ENCODE measurements at places on chromosomes 12 and 14. TPM values are rescaled to one million over a fixed set of nuclear protein-coding genes. Genes with fewer than 3 reads are reported as not detected.

The RERG gene
- total RNA-seq = not detected

The C14orf132 gene
- 8.3 TPM for total RNA-seq

The AKAP3 gene
- total RNA-seq = 1.7 TPM

The DLGAP5 gene
- 144 TPM for total RNA-seq

The OVCH1 gene
- not detected for total RNA-seq

The RD3L gene
- not detected for total RNA-seq

The SOAT2 gene
- total RNA-seq = not detected

DNA sequence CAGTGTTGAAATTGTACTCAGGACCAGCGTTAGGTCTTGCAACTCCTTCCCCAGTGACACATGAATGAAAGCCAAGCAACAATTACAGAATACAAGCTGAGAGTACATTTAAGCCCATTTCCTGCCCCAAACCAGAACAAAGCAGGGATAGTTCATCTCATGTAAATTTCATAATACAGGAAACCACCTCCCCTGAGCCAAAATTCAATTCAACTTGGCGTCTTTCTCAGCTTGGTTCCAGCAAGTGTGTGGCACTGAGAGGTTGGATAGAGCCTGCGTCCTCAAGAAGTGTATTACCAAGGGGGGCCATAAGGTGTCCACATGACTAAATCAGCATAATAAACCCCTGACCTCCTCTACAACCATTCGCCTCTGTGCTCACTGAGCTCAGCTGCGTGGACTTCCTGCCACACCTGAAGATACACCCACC is 278.9 kb upstream of the CRY1 start:
- no peak overlapping the region for H3K4me3 ChIP-seq
- DNase-seq = peak; percentile 97
- H3K27ac ChIP-seq = no peak overlapping the region
- H3K27me3 ChIP-seq = no peaks in the 10 kb centered on the region
- H3K4me1 ChIP-seq = peaks cover 56% of the 10 kb centered on the region

DNA sequence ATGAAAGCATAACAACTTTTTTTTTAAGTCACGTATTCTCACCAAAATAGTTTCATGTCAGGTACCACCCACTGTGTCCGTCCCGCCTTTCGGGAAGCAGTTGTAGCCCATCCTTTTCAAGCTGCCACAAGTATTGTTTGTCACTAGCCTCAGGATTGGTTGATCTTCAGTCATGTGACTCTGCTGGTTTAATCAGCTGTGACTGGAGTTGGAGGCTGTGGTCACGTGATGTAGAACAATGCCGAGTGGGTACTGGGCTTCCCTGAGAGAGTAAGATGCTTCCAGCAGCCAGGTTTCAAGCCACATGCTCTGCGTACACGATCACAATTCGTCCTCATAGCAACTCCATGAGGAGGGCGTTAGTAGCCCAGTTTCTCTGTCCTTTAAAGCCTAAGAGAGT is 83.0 kb upstream of the WSCD2 start:
- H3K27ac ChIP-seq = no peak overlapping the region
- DNase-seq = peak; percentile 5
- H3K36me3 ChIP-seq = no peaks in the 10 kb centered on the region

GRCh38 chr12:116697716-116698115 is 40.2 kb downstream of the SPRING1 start:
- H3K27ac ChIP-seq = no peak overlapping the region
- H3K36me3 ChIP-seq = no peaks in the 10 kb centered on the region
- no peak overlapping the region for H3K4me3 ChIP-seq
- DNase-seq = no peak

GRCh38 chr12:72684491-72684890 is 412.3 kb downstream of the TRHDE start:
- no peaks in the 10 kb centered on the region for H3K4me1 ChIP-seq
- no peaks in the 10 kb centered on the region for H3K27me3 ChIP-seq
- no peaks in the 10 kb centered on the region for H3K36me3 ChIP-seq
- DNase-seq = no peak
- no peak overlapping the region for H3K27ac ChIP-seq

- H3K27me3 ChIP-seq = no peaks in the 10 kb centered on the region
- no peaks in the 10 kb centered on the region for H3K36me3 ChIP-seq
- no peak overlapping the region for H3K4me3 ChIP-seq
- peaks cover 21% of the 10 kb centered on the region for H3K4me1 ChIP-seq
- H3K27ac ChIP-seq = no peak overlapping the region
- DNase-seq = no peak
Measured at GRCh38 chr14:68268197-68268596, 448.6 kb downstream of the RAD51B start.

- H3K27me3 ChIP-seq = no peaks in the 10 kb centered on the region
- H3K4me3 ChIP-seq = no peak overlapping the region
- no peak for DNase-seq
- no peaks in the 10 kb centered on the region for H3K36me3 ChIP-seq
- no peak overlapping the region for H3K27ac ChIP-seq
Measured at GRCh38 chr12:93234641-93235040, 143.1 kb upstream of the NUDT4 start.

- H3K27me3 ChIP-seq = no peaks in the 10 kb centered on the region
- no peak overlapping the region for H3K4me3 ChIP-seq
- no peaks in the 10 kb centered on the region for H3K36me3 ChIP-seq
- peaks cover 12% of the 10 kb centered on the region for H3K4me1 ChIP-seq
- no peak for DNase-seq
Measured at GRCh38 chr12:6759741-6760140, 6.4 kb upstream of the PTMS start.

- H3K27me3 ChIP-seq = no peaks in the 10 kb centered on the region
- H3K27ac ChIP-seq = no peak overlapping the region
- H3K4me3 ChIP-seq = no peak overlapping the region
- no peak for DNase-seq
- no peaks in the 10 kb centered on the region for H3K36me3 ChIP-seq
- no peaks in the 10 kb centered on the region for H3K4me1 ChIP-seq
Measured at GRCh38 chr14:101112351-101113107, 209.0 kb upstream of the RTL1 start.

DNA sequence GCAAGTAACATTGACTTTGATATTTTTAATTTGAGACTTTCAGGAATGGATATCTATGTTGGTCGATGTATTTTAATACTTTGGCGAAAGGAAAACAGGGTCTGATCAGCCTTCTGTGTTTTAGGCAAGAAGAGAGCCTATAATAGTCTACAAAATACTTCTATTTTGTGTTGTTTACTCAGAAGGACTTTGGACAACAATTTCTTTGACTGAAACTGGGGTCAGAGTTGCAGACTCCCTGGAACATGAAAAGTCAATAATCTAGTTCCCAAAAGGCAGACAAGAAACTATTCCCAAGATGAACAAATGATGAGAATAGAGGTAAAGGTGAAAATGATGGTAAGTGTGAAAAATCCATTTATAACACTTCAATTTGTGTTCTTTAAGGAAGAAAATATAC is 10.6 kb upstream of the NUBPL start:
- no peaks in the 10 kb centered on the region for H3K4me1 ChIP-seq
- H3K4me3 ChIP-seq = no peak overlapping the region
- peaks cover 31% of the 10 kb centered on the region for H3K27me3 ChIP-seq
- no peak overlapping the region for H3K27ac ChIP-seq

GRCh38 chr12:95591731-95592130 is 40.5 kb upstream of the USP44 start:
- no peak overlapping the region for H3K4me3 ChIP-seq
- no peak for DNase-seq
- no peaks in the 10 kb centered on the region for H3K27me3 ChIP-seq
- no peaks in the 10 kb centered on the region for H3K4me1 ChIP-seq
- H3K36me3 ChIP-seq = no peaks in the 10 kb centered on the region
- H3K27ac ChIP-seq = no peak overlapping the region

DNA sequence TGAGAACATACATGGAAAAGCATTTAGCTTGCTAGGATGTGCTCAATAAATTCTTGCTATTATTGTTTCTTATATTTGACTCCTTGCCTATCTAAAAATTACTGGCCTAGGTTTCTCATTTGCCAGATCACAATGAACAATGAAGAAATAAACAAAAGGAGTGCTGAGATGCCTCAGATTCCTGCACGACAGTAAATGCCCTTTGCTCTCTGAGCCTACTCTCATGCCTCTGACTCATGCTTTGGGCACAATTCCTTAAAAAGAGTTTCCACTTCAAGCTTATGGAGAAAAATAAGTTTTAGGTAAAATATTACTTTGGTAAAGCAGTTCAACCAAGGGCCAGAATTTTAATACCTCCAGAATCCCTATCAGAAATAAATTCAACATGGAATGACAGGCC is 30.9 kb downstream of the GRIN2B start:
- H3K36me3 ChIP-seq = no peaks in the 10 kb centered on the region
- H3K27me3 ChIP-seq = peaks cover 43% of the 10 kb centered on the region
- no peak overlapping the region for H3K4me3 ChIP-seq
- H3K4me1 ChIP-seq = no peaks in the 10 kb centered on the region
- DNase-seq = no peak

- no peaks in the 10 kb centered on the region for H3K36me3 ChIP-seq
- H3K4me1 ChIP-seq = peaks cover 3% of the 10 kb centered on the region
Measured at GRCh38 chr14:63276492-63277342, 42.0 kb downstream of the GPHB5 start.

DNA sequence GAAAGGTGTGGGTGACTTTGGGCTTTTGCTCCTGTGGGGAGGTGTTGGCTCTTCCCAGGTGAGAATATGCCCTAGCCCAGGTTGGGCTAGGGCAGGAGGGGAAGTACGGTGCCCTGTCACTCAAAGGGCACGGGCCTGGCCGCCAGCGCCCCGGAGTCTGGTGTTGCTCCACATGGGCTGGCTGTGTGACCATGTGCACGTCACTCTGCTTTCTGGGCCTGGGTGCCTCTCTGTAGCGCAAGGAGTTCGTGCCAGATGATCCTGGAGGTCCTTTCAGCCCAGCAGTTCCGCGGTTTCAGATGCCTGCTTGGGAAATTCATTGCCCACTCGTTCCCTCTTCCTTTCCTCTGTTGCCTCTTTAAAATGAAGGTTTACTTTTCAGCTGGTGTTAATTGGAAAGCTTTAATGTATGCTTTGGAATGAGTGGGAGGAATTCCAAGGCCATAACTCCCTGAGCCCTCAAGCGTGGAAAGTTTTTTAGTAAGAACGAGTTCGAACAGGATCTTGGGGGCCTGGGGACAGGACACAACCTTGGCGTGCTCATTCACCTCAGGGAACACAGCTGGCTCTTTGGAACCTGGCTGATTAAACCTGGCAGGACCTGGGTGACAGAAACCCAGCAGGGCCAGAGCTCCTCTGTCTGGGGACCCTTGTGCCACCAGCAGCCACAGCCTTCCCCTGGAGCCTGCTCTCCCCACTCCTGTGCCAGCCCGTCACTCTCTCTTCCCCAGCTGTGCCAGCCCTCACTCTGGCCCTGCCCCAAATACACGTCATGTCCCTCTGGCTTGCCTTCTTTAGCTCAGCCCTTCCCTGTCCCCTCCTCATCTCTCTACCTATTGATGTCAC is 42.8 kb downstream of the TSPAN9 start:
- H3K4me1 ChIP-seq = peaks cover 20% of the 10 kb centered on the region
- H3K27ac ChIP-seq = peak overlapping the region; percentile 37
- DNase-seq = peak; percentile 35
- H3K36me3 ChIP-seq = no peaks in the 10 kb centered on the region
- H3K27me3 ChIP-seq = no peaks in the 10 kb centered on the region

DNA sequence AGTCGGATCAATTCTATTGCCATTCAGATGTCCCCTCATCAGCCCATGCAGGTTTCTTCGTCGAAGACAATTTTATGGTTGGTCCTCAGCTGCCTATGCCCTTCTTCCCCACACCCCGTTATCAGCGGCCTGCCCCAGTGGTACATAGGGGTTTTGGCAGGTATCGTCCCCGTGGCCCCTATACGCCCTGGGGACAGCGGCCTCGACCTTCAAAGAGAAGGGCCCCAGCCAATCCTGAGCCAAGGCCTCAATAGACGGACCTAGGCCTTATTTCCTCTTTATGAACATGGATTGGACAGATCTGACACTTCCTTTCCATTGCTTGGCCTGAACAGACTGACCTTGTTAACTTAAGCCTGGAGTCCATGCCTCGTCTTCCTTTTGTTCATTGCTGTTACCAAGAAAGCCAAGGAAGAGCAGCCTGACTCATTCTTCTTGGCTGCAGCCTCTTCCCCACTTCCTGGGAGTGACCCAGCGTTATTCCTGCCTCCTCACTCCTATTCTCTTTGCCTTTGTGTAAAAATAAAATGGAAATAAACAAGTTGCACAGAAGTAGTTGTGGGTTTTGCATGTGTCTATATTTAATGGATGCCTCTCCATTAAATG is 156.5 kb upstream of the AMIGO2 start:
- H3K4me3 ChIP-seq = no peak overlapping the region
- H3K27me3 ChIP-seq = no peaks in the 10 kb centered on the region
- H3K36me3 ChIP-seq = no peaks in the 10 kb centered on the region
- no peaks in the 10 kb centered on the region for H3K4me1 ChIP-seq

DNA sequence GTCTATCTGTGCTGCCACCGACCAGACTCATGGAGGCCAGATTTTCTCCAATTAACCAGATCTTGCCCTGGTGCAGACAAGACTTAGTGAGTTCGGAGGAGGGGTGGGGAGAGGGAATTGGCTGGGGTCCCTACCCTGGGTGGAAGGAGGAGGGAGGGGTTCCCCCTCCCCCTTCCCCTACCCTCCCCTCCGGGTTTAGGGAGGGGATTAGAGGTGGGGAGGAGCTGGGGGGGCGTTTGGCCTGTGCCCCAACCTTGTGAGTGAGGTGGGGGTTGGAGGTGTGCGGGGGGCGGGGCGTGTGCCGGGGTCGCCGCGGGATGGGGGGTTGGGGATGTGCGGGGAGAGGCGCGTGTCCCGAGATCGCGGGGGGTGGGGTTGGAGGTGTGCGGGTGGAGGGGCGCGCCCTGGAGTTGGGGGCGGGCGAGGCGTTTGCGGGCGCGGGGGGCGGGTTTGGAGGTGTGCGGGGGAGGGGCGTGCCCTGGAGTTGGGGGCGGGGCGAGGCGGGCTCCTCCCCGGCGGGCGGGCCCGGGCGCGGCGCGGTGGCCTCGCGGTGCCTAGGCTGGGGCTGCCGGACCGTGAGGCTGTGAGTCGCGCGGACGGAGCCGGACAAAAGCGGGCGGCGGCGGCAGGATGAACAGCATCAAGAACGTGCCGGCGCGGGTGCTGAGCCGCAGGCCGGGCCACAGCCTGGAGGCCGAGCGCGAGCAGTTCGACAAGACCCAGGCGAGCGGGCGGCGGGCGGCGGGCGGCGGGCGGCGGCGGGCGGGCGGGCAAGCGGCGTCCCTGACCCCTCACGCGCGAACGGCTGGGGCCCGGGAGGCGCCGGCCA is at the start of gene HIP1R:
Gene HIP1R (plus strand): TSS at position 537 of the 829 bp plus-strand sequence. CDS start 94 bp downstream, at position 631.
- H3K36me3 ChIP-seq = no peaks in the 10 kb centered on the region
- peak within 1 kb of the TSS; percentile 56 for H3K27ac ChIP-seq
- DNase-seq = peak; percentile 51
- peaks cover 16% of the 10 kb centered on the region for H3K4me1 ChIP-seq
- peak within 1 kb of the TSS; percentile 66 for H3K4me3 ChIP-seq

GRCh38 chr12:125340791-125341190 is 275.6 kb downstream of the AACS start:
- peak; percentile 64 for DNase-seq
- H3K27ac ChIP-seq = no peak overlapping the region
- H3K4me1 ChIP-seq = no peaks in the 10 kb centered on the region
- peaks cover 4% of the 10 kb centered on the region for H3K27me3 ChIP-seq
- no peak overlapping the region for H3K4me3 ChIP-seq

Measured in A673 (cell line).